ENCODE measurements at places on chromosomes 2 and 18. TPM values are rescaled to one million over a fixed set of nuclear protein-coding genes. Genes with fewer than 3 reads are reported as not detected.

DNA sequence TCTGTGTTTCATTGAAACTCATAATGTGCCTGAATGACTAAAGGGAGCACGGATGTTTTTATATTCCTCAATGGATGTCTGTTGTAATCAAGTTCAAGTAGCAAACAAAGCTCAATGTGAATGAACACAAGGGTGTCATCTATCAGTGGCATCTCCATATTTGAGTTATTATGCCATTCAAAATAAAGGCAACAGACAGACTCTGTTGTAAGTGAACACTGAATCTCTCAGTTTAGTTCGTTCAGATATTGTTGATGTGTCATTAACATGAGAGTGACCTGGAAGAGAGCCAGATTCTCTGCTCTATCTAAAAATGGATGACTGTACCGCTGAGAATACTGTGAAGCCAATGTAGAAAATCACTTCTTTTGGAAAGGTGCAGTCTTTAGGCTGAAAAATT lies 118.7 kb downstream of the NUP35 start:
- no peak for DNase-seq

DNA sequence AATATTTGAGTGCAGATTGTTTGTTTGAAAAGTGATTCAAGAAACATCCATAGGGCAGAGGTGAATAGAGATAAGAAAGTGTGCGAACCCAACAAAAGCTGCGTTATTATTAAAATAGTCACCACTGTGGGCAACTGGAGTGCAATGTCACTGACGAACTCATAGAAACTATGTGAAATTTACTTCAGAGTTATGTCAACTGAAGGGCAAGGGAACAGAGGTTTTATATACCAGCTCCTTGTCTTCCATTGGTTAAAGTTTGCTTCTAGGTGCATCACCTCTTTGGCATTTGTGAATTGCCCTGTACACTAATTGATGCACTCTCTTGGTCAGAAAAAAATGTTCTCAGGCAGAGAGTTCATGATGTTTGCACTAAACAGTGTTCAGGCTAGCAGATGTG lies 110.5 kb upstream of the NYAP2 start:
- DNase-seq: no peak

- no peak for DNase-seq
These were observed 315.9 kb upstream of the LRATD1 start for GRCh38 chr2:14316594-14316993.

DNA sequence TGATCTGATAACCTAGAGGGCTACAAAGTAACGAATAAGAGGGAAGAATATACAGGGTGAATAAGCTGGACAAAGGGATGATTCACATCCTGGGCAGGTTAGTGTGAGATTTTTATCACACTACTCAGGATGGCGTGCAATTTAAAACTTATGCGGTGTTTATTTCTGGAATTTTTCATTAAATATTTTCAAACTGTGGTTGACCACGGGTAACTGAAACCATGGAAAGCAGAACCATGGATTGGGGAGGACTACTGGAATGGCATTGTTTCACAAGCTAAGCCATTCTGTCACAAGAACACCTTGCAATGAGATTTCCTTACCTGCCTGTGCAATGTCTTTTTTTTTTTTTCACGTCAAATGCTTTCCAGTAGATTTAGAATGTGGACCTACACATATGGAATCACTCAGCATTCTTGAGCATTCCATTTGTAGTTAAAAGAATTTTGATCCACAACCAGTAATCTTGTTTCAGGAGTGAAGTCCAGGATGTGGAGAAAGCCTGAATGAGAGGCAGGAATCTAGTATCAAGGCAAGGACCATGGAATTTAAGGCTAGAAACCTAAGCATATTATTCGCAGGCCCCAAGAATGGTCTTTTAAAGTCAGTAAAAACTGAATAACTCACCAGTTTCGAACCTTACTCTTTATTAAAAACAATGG lies 8.0 kb upstream of the CDK15 start:
- DNase-seq: no peak

DNA sequence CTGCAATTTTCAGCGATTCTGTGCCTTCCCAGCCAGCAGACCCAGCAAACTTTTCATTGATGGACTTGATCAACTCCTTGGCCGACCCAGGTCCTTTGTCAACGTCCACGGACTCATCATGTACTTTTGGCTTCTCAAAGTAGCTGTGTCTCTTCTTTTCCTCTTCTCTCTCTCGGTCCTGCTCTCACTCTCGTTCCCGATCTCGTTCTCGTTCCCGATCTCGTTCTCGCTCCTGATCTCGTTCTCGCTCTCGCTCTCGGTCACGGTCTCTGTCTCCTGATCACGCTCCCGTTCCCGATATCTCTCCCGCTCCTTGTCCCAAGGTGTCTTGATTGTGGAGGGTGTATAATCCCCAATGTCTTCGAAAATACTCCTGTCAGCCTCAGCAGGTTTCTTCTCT lies 219.5 kb upstream of the FANCL start:
- no peak for DNase-seq

DNA sequence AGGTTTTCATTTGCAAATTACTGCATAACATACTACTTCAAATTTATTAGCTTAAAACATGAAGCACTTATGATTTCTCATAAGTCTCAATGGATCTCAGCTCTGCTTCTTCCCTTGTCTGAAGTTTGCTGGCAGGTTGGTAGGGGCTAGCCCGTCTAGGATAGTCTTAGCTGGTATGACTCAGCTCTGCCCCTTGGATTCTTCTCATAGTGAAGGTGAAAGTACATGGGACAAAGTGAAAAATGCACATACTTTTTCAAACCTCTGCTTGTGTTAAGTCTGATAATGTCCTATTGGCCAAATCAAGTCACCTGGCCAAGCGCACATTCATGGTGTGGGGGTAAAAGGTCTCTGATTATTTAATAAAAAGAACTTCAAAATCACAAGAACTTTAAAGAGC lies 184.8 kb upstream of the VWC2L start:
- DNase-seq: no peak

DNA sequence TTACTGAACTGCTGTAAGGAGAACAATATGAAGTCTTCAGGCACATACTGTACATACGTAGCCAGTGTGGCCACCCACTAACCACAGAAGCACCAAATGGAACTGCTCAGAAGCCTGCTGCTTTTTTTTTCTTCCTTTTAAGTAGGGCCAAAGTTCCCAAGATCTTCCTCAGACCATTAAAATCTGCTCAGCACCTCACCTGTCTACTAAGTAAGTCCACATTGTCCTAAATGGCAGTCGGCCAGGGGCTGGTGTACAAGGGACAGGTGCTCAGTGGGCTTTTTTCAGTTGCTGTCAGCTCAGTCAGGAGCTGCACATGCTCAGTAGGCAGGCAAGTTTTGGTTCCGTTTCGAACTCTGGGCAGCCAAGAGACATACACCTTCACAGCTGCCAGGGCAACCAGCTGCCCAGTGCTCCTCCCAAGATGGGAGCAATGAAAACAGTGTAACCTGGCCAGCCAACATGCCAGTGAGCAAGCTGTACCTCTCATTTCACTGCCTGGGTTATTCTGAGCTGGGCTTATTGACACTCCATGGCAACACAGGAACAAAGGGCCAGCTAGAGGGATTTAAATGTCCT lies 86.1 kb downstream of the ACVR1 start:
- DNase-seq: peak; percentile 48

GRCh38 chr2:158457826-158458616 lies 1.3 kb downstream of the PKP4 start:
- peak; percentile 77 for DNase-seq

DNA sequence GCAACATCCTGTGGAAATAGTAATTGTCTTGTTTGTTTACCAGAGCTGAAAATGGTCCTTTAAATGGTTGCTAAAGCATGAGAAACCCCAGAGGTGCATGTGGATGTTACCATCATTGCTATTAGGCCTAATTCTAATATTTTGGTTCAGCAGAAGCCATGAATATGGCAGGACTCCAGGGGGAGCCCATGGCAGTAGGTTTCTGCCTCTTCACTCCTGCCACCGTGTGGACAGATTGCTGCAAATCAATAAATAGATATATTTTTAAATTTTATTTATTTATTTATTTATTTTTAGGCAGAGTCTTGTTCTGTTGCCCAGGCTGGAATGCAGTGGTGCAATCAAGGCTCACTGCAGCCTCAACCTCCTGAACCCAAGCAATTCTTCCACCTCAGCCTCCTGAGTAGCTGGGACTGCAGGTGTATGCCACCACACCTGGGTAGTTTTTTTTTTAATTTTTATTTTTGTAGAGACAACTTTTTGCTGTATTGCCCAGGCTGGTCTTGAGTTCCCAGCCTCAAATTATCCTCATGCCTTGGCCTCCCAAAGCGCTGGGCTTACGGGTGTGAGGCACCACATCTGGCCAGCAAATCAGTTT lies 54.9 kb upstream of the CAPN13 start:
- DNase-seq: peak; percentile 79

DNA sequence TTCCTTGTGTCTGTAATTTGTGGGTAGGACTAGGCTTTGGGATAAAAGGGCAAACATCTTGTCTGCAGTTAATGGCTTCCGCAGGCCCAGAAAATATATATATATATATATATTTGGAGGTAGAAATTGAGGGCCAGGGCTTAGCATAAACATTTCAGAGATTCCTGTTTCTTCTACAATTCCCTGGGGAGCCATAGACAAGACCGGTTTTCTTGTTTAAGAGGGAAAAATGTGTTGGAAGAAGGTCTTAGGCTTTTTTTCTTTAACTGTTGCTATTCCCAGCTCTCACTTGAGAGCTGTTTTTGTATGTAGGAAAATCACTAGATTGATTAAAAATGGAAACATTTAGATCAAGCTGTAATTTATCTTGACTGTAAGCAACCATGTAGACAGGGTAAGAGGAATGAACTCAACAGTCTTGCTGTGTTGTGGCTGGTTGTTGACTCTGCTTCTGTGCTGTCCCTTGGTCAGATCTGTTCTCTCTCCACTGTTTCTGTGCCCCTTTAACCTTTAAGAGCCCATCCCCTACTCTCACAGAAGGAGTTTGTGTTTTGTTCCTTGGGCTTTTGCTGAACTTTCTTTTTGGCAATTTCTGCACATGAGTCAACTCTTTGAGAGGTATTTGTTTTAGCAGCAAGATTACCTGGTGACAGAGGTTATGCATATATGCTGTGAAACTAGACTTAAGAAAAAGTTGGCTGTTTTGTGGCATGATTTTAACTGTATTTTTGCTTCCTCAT lies 58.3 kb downstream of the EFEMP1 start:
- DNase-seq: peak; percentile 14

DNA sequence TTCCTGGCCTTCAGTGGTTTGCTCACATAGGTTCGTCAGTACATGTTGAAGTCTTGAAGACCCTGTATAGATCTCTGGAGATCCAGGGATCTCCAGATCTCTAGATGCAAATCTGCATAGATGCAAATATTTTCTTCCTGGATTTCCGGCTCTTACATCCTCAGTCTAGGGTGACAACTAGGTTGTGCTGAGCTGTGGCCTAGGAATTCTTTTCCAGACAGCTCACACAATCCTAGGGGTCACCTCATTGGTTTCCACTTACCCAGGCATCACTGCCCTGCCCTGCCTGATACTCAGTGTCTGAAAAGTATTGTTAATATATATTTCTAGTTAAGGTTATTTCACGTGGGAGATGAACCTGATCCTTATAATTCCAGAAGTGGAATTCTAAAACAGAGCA lies 105.1 kb upstream of the TTC27 start:
- DNase-seq: no peak

DNA sequence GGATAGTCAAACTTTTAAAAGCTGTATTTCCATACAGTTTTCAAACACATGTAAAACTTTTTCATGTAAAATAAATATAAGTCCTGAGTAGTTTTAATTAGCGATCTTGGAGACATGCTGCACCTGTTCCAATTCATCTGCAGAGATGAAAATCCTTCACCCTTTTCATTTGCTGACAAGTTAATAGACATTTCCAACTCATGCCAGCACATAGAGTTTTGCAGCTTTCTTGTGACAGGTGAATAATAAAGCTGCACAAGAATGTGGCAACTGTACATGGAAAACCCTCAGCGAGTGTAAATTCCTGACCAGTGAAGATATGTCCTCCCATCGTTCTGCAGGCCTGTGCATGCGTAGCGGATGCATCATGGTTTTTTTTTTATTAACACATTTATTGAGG lies 771.4 kb downstream of the TDRD15 start:
- peak; percentile 2 for DNase-seq

DNA sequence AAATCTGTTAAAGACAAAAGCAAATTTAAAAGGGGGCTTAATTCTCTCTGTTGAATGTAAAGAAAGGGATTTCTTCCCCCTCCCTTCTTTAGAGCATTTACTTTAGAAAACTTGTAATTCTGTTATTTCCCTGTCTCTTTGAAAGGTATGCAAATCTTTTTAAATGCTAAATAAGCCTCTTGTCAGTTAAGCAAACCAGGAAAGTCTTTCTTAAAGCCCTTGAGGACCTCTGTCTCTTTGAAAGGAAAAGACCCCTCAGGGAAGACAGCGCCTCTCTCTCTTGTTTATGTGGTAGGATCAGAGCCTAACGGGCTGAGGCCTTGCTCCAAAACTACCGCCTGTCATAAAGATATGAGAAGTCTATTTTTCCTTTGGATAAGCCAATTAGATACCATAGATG lies 139.9 kb upstream of the CDH7 start:
- DNase-seq: no peak

GRCh38 chr2:72291059-72291458 lies 143.4 kb upstream of the CYP26B1 start:
- DNase-seq: no peak

DNA sequence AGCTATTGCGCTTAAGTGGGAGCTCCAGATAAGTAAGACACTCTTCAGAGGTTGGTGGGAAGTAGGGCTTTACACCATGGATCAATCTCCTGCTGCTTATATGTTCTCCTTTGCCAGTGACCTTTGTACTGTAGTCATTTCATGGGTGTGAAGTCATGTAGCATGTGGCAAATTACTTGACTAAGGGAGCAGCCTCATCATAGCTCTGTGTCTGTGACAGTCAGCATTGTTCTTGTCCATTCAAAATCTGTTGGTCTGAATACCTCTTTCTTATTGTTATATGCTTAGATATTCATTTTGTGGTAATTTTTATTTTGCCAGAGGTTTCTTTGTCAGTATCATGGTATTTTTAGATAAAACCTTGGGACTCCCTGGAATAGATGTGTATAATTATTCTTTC lies 18.2 kb downstream of the SLC4A1AP start:
- no peak for DNase-seq

DLGAP1 gene
- total RNA-seq: 4.4 TPM

KCNS3 gene
- 46.3 TPM for total RNA-seq

CTNNA2 gene
- total RNA-seq: 0.92 TPM

RTKN gene
- total RNA-seq: 42.1 TPM

SPC25 gene
- total RNA-seq: 3.4 TPM

ADAM23 gene
- total RNA-seq: 21.3 TPM

FSIP2 gene
- total RNA-seq: 3.1 TPM

LRRC30 gene
- 2.7 TPM for total RNA-seq

SLC8A1 gene
- 30.6 TPM for total RNA-seq

PTPN4 gene
- total RNA-seq: 55.8 TPM

Measured in tongue (tissue), 3 donors.